ENCODE measurements at places on chromosomes 4 and X. TPM values are rescaled to one million over a fixed set of nuclear protein-coding genes. Genes with fewer than 3 reads are reported as not detected.

ADAMTS3 gene
- not detected for total RNA-seq

DNA sequence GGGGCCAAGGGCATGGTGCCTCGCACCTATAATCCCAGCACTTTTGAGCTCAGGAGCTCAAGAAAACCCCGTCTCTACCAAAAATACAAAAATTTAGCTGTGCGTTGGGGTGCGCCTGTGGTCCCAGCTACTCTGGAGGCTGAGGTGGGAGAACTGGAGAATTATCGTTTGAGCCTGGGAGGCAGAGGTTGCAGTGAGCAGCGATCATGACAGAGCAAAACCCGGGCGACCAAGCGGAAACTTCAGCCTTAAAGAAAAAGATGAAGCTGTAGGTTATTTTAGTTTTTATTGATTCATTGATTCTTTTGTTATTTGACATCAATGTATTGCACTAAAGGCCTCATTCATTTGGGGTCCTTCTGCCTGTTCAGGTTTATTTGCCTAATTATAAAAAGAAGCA is 5.4 kb downstream of the TMPRSS11F start:
- no peak for DNase-seq

DNA sequence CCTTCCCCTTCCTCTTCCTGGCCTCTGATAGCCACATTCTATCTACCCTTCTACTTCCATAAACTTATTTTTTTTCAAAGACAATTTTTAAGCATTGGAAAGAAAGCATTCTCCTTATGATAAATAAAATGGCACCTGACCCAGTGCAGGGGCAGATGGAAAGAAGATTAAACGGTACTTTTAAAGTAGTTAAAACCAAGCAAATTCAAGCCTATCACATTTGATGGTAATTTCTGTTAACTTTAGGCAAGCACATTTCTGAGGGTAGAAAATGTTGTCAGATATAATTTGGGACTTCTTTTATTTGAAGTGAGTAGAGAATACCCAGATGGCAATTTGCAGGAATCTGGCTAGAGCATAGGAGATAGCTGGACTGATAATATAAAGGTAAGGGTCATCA is 332.9 kb downstream of the EPHA5 start:
- DNase-seq, result no peak

CSN1S1 gene
- not detected for total RNA-seq

- no peak for DNase-seq
Measured at GRCh38 chrX:39724544-39724943, 373.2 kb downstream of the BCOR start.

CDKL2 gene
- 0.15 TPM for total RNA-seq

PRICKLE3 gene
- total RNA-seq, result 11.0 TPM

GRCh38 chr4:54063229-54063628 is 1.2 kb downstream of the CHIC2 start:
- no peak for DNase-seq

GRCh38 chr4:1562371-1562770 is 121.7 kb downstream of the FAM53A start:
- no peak for DNase-seq

All from OCI-LY7 (cell line).